ENCODE measurements at places on chromosomes 3 and 15.

DNA sequence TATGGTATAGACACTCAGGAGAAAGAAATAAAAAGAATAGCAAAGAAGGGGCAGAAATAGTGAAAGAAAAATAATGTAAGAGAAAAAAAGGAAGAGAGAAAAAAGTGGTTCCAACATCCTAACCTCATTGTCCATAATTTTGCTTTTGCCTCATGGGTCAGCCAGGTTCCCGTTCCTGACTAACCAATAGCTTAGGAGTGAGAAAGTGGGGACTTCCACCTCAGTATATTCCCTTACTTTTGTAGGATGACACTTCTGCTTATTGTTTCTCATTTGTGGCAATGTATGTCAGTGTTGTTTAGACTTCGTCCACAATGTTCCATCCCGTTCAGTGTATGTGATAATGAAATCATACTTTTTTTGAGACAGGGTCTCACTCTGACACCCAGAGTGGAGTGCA, 9.3 kb upstream of the SLC12A8 start:
- H3K36me3 ChIP-seq, result no peaks in the 10 kb centered on the region
- no peak for DNase-seq
- H3K4me1 ChIP-seq, result no peaks in the 10 kb centered on the region
- H3K27me3 ChIP-seq, result no peaks in the 10 kb centered on the region
- H3K4me3 ChIP-seq, result no peak overlapping the region
- H3K27ac ChIP-seq, result no peak overlapping the region

- H3K4me1 ChIP-seq, result no peaks in the 10 kb centered on the region
- DNase-seq, result no peak
- no peaks in the 10 kb centered on the region for H3K36me3 ChIP-seq
- H3K4me3 ChIP-seq, result no peak overlapping the region
These were observed 248.9 kb upstream of the TBL1XR1 start for GRCh38 chr3:177446165-177446601.

- no peaks in the 10 kb centered on the region for H3K4me1 ChIP-seq
- DNase-seq, result no peak
- no peak overlapping the region for H3K27ac ChIP-seq
- H3K27me3 ChIP-seq, result no peaks in the 10 kb centered on the region
- H3K4me3 ChIP-seq, result no peak overlapping the region
These were observed 27.1 kb upstream of the TBL1XR1 start for GRCh38 chr3:177224414-177224813.

- DNase-seq, result no peak
- no peak overlapping the region for H3K27ac ChIP-seq
- H3K36me3 ChIP-seq, result no peaks in the 10 kb centered on the region
- no peak overlapping the region for H3K4me3 ChIP-seq
- H3K27me3 ChIP-seq, result no peaks in the 10 kb centered on the region
These were observed 4.4 kb upstream of the MAPK6 start for GRCh38 chr15:52014616-52015015.

DNA sequence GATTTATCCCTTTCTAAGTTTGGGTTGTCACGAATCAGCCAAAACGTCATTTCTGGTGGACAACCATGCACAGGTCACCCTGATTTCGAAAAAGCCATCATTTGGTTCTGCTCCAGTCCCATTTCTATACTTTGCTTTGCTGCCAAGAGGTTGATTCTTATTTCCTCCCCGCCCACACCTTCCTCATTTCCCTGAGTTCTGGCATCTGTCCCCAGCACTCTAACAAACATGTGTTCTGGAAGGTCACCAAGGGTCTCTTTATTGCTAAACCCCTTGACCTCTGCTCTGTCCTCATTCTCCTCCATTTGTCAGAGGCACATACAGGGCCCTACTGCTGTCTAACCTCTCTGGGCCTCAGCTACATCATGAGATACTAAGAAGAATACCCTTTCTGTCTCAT, 36.4 kb upstream of the PTPRG start:
- H3K4me1 ChIP-seq, result no peaks in the 10 kb centered on the region
- H3K27me3 ChIP-seq, result no peaks in the 10 kb centered on the region
- no peak overlapping the region for H3K4me3 ChIP-seq
- peak; percentile 23 for DNase-seq

- DNase-seq, result no peak
- no peaks in the 10 kb centered on the region for H3K27me3 ChIP-seq
- no peak overlapping the region for H3K27ac ChIP-seq
- H3K36me3 ChIP-seq, result no peaks in the 10 kb centered on the region
- no peaks in the 10 kb centered on the region for H3K4me1 ChIP-seq
These were observed 529.5 kb upstream of the TGFBR2 start for GRCh38 chr3:30076899-30077298.

- H3K36me3 ChIP-seq, result no peaks in the 10 kb centered on the region
- no peaks in the 10 kb centered on the region for H3K27me3 ChIP-seq
- H3K27ac ChIP-seq, result no peak overlapping the region
- peaks cover 14% of the 10 kb centered on the region for H3K4me1 ChIP-seq
- no peak for DNase-seq
These were observed 91.4 kb upstream of the MEX3B start for GRCh38 chr15:82137261-82137660.

DNA sequence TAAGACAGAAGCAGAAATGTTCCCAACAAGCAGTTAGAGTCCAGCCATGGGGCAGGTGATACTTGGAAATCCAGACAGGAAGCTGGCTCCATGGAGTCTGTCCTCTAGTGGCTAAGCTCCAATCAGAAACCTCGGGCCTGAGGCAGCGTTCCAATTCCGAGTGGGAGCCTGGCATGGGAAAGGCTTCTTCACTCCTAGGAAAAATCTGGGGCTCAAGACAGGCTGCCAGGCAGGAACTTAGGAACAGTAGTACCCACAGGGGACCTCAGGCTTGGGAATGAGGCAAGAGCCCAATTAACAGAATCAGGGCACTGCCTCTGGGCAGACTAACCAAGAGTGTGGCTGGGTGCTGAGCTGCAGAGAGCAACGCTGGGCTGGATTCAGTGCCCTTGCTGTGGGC, 6.2 kb upstream of the ATP13A4 start:
- no peak overlapping the region for H3K4me3 ChIP-seq
- peaks cover 6% of the 10 kb centered on the region for H3K27me3 ChIP-seq
- H3K27ac ChIP-seq, result no peak overlapping the region
- no peaks in the 10 kb centered on the region for H3K36me3 ChIP-seq

DNA sequence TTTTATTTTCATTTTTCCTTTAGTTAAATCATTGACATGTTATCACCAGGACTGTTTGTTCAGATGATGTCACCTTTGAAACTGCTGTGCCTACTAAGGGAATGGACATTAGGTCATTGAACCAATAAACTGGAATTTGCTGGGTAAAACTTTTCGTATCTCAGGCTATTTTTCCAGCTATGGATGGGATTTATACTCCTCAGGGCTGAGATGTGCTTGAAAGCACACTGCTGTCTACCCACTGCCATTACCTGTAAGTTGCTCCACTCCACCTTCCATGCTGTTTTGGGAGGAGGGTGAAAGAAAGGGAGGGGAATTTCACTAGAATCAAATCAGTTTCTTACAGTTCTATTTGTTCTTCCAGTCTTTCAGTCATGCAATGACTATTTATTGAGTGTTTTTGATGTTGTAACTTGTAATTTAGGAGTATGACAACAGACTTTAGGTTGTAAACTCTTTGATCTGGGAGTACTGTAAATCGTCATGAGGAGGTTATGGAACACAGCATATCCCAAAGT, 11.3 kb downstream of the EHD4 start:
- H3K27me3 ChIP-seq, result no peaks in the 10 kb centered on the region
- no peaks in the 10 kb centered on the region for H3K4me1 ChIP-seq
- H3K27ac ChIP-seq, result peak overlapping the region; percentile 88
- DNase-seq, result peak; percentile 52
- H3K36me3 ChIP-seq, result no peaks in the 10 kb centered on the region
- H3K4me3 ChIP-seq, result peak overlapping the region; percentile 41

DNA sequence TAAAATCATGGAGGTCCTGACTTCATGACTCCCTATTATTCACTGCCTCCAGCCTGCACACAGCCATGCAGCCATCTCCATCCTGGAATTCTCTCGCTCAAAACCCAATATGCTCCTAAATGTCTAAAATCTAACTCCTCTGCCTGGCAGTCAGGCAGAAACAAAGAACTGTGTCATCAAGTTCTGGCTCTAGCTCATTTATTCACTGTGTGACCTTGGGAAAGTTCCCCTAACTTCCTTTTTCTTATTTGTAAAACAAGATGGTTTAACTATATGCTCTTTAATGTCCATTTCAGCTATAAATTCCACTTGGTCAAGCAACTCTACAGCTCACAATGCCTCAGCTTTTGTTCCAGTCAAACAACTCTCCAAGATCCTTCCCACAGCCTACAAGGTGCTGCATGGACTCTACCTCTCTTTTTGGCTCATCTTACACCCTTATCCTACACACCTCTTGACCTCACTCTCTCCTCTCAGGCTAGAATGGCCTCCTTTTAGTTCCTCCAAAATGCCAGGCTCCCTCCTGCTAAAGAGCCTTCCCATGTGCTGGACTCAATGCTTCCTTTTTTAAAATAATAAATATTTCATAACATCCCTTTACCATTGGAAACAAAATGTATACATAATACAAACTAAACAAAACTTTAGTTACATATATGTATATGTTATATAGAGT, 16.4 kb downstream of the PIK3CB start:
- no peaks in the 10 kb centered on the region for H3K36me3 ChIP-seq
- no peaks in the 10 kb centered on the region for H3K4me1 ChIP-seq
- H3K27ac ChIP-seq, result no peak overlapping the region
- no peaks in the 10 kb centered on the region for H3K27me3 ChIP-seq
- H3K4me3 ChIP-seq, result no peak overlapping the region
- DNase-seq, result no peak

- no peaks in the 10 kb centered on the region for H3K4me1 ChIP-seq
- H3K36me3 ChIP-seq, result no peaks in the 10 kb centered on the region
- no peaks in the 10 kb centered on the region for H3K27me3 ChIP-seq
- no peak overlapping the region for H3K27ac ChIP-seq
These were observed 42.1 kb downstream of the PRTG start for GRCh38 chr15:55700876-55701275.

DNA sequence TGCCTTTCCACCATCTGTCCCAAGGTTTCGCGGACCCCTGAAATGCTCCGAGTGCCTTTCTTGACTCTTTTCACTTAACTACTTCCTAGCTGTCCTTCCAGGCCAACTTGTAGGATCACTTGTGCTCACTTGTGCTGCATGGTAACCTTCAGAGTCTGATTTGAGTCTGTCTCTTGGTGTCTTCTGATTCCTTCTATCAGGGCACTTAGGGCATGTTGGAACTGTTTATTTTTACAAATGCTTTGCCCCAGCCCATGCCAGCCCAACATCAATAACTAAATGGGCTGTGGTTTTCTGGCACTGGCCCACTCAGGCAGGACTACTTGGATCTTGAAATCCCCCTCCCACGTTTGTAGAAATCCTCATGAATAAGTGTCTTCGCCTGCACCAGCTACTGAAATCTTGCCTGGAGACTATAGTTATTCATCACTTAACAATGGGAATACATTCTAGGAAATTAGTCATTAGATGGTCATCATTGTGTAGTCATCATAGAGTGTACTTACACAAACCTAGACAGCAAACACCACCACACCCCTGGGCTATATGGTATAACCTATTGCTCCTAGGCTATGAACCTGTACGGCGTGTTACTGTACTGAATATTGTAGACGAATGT, 123.1 kb upstream of the STRIT1 start:
- no peak for DNase-seq
- H3K4me1 ChIP-seq, result no peaks in the 10 kb centered on the region
- no peaks in the 10 kb centered on the region for H3K27me3 ChIP-seq
- H3K36me3 ChIP-seq, result no peaks in the 10 kb centered on the region

GRCh38 chr3:104362319-104362718, 1004.4 kb upstream of the ALCAM start:
- no peaks in the 10 kb centered on the region for H3K27me3 ChIP-seq
- H3K4me1 ChIP-seq, result no peaks in the 10 kb centered on the region
- H3K36me3 ChIP-seq, result no peaks in the 10 kb centered on the region

DNA sequence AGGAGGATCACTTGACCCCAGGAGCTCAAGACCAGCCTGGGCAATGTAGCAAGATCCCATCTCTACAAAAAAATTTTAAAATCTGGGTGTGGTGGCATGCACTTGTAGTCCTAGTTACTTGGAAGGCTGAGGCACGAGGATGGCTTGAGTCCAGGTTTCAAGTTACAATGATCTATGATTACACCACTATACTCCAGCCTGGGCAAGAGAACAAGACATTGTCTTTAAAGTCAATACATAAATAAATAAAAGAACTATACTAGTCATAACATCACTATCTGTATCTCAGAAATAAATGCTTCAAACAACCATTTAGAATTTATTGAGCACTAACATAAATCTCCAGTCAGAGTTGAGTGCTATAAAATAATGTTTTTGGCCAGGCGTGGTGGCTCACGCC, 8.5 kb upstream of the PHLDB2 start:
- H3K27ac ChIP-seq, result no peak overlapping the region
- no peaks in the 10 kb centered on the region for H3K36me3 ChIP-seq
- no peak overlapping the region for H3K4me3 ChIP-seq
- DNase-seq, result no peak

Data from right lobe of liver (tissue), 6 donors.